IPS-NIHi11 (cell line): ENCODE measurements at places on chromosomes 6 and 20.

GRCh38 chr6:137982418-137983189 is 115.5 kb downstream of the TNFAIP3 start:
- no peak for DNase-seq

DNA sequence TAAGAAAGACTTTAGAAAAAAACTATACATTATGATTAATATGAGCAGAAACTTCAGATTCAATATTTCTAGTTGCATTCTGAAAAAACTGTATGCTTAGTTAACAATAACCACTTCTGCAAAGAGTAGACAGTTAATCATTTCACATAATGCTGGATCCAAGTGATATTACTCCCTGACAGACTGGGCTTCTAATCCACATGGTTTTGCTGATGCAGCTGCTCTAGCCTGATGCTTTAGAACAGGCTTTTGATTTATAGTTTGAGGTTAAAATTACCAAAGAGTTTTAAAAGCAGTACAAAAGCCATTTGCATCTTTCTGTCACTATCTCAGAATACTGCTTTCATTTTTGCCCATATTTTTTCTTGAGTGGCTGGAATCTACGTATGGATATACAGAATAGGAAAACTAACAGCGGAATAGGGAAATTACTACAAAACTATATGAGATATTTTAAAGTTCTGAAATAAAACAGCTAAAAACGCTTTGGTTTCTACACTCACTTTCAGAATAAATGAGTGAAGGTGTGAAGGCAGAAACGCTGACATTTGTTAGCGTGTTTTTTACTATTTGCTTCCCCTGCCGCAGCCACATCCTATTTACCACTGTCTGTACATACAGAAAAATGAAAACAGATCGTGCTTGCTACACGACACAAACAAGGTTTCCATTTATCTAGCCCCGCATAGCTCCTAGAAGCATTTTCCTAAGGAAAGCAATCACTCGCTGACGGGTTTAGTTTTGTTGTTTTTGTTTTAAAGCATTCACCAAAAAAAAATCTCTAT is 61.7 kb downstream of the METTL24 start:
- DNase-seq: no peak

DNA sequence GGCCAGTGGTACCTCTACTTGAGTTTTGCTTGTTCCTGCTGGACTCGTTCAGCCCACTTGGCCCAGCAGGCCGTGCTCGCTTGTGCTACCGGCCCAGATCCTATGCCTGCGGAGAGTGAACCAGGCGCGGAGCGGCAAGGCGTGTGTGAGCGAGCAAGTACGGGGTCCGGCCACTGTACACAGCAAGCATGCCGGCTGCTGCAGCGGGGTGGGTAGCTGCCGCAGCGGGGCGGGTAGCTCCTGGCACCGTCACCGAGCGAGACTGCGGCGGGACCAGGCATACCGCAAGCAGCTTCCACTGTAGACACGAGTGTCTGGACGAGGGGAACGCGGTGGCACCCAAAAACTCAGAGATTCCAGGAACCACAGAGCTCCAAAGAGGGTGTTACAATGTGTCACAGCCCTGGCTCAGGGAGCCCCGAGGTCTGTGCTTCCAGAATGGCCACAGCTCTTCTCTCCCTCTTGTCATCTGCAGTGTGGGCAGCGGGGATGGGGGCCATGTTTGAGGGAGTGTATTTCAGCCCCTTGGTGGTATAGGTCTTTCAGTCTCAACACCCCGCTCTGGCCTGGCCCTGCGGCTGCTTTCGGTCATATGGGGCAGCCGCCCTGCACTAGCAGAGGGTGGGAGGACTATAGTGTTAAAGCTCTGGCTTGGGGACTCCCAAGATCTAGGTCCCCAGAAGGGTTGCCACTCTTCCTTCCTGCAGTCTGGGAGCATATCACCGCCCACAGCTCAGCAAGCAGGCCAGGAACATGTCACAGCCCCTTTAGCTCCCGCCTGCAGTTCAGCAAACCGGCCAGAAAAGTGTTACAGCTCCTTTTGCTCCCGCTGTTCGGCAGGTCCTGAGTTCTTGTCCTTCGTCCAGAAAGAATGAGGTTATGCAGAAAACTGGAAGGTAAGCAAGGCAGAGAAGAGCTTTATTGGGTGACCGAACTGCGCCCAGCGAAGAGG is 6.1 kb upstream of the RWDD1 start:
- DNase-seq: no peak

DNA sequence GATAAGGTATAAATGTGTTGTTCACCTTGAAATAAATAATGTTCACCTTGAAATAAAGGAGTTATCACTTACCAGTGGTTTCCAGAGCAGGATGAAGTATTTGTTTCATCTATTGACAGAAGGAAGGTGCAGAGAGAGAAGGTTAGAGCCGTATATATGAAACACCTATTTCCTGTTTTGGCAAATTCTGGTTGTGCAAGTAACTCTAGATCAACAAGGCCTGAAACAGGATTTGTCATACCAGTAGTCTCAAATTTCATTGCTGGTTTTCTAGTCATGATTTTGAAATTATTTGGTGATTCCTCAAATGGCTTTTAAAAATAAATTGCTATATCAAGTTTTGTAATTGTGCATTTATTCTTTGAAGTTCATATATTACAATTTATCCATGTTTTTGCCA is at the start of gene CRISP3:
CRISP3 (minus strand) TSS at position 130 of the 400 bp plus-strand sequence; CDS start at position 109, 21 bp downstream.
- no peak for DNase-seq

DNA sequence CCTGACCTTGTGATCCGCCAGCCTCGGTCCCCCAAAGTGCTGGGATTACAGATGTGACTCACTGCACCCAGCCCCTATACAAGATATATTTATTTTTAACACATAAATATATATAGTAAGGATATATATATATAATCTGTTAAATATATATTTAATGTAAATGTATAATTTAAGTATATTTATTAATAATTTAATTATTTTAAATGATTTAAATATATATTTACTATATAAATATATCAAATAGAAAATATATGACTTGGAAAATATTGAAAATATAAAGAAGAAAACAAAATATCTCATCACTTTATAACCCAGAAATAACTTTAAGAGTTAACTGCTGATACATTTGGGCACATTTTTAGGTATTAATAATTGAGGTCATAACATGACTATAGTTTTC is 324.7 kb downstream of the SYNE1 start:
- DNase-seq: no peak

DNA sequence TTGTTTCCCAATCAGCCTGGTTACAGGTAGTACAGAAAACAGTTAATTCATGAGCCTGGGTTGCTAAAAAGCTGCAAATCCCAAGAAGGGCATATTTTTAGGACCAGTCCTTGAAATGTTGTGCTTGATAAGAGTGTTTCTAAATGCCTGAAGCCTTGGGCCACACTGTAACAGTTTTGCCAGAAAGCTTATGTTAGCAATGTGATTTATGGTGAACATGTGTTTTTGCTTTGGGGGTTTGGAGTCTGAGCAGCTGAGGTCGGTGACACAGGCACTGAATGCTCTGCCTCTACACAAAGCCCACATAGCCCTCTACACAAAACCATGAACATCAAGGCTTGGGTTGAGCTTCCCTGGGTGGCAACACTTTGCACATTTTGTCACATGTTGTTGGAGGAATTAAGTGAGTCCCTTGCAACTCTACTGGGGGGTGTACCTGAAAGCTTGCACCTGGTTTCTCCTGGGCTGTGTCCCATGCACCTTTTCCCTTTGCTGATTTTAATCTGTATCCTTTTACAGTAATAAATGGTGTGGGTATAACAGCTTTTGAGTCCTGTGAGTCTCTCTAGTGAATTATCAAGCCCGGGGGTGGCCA is 22.2 kb downstream of the AHI1 start:
- DNase-seq: no peak
